ENCODE measurements at places on chromosomes 7 and 10.

- DNase-seq = no peak
These were observed 1203.5 kb downstream of the TYW1 start for GRCh38 chr7:68200051-68200670.

DNA sequence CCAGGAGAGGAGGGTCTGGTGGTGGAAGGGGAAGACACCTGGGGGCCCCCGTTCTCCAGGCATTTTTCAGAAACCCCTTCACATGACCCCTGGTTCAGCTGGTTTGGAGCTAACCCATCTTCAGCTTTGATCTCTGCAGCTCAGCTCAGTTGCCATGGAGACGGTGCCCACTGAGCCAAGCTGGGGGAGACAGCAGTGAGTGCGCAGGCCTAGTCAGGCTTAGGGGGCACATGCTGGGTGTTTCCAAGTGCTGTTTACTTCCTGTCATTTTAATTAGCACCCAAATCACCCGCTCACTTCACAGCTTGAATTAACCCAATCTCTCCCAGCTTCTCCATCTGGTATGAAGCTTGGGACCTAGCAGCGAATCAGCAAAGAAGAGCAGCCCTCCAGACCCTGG lies 9.0 kb downstream of the SPOCK2 start:
- DNase-seq = no peak

GRCh38 chr10:121168545-121169216 lies 317.5 kb downstream of the WDR11 start:
- no peak for DNase-seq

- no peak for DNase-seq
These were observed 44.0 kb downstream of the INPP5F start for GRCh38 chr10:119769886-119770285.

GRCh38 chr7:44222776-44223261 lies 22.0 kb downstream of the YKT6 start:
- DNase-seq = no peak

GRCh38 chr7:121330053-121330833 lies 1.4 kb downstream of the WNT16 start:
- DNase-seq = no peak

DNA sequence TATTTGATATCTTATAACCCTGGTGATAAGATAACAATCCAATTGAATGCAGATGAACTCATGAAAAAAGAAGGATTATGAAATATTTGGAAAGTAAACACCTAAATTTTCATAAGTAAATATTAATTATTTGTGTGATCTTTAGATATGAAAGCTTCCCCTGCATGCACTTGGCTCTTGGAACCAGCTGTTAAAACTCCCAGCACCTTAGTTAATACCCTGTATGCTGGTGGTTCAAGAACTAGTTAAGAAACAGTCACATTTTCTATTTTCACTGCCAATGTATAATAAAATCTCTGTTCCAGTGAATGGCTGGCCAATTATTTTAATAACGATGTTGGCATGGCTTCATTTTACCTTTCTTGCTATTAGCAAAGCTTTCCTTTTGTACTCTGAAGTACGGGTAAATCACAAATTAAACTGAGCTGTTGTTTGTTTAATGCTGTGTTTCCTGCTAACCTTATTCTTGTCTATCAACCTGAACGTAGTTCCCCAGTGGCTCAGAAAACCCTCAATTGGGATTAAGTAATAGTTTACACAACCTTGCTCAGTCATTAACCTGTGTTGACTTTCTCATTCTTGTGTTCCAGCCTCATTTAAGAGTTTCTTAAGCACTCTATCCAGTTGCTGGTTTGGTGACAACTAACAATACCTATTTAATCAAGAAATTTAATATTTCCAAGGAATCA lies 38.9 kb downstream of the MET start:
- no peak for DNase-seq

GRCh38 chr10:59240582-59241183 lies 64.2 kb downstream of the PHYHIPL start:
- DNase-seq = no peak

- DNase-seq = no peak
These were observed 213.2 kb downstream of the GRM8 start for GRCh38 chr7:127039541-127039940.

DNA sequence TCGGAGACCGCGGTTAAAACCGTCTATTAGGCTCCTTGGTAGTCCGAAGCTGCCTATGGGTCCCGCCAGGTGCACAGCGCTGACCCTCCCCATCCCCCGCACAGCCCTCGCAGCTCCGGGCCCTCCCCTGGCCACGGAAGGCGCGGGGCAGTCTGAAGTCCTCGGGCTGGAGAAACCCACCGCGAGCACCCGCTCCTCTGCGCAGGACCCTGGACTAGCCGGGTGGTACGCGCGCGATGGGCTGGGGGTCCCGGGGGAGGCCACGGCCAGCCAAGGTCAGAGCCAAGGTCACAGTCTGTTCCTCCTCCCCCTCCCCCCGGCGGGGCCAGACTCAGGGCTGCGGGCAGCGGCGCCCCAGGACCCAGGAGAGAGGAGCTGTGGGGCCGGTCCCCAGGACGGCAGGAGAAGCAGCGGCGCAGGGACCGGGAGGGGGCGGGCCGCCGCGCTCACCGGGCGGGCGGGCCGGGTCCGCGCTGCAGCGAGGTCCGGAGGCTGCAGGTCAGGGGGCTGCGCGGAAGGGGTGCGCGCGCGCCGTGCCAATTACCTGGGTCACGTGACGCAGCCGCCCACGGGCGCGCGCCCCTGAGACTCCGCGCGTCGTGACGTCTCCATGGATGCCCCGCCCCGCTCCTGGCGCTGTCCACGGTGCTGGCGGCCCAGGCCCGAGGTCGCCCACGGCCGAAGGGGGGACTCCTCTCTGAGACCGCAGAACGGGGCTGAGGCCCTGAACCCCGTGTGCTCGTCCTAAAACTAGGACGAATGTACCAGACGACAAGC lies at the start of gene OGDHL:
TSS of gene OGDHL (minus strand) at position 535 of the 777 bp plus-strand sequence. CDS start 3,731 bp downstream, outside the sequence.
- no peak for DNase-seq

DNA sequence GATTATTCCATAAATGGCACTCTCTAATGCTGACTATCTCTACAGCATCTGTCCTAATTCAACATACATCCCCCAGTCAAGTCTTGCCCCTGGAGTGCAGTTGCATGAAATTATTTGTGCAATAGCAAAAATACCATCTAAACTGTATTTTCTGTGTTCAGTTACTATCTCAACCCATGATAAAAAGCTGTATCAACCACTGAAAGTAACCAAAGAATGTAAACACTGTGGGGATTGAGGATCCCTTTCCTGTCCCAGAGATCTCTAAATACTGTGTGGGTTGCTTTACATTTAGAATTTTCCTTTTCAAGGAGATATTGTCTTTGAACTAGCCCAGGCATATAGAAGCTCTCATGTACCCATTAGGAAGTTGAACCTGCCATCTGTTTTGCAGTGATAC lies 23.9 kb upstream of the DGKI start:
- DNase-seq = no peak

GRCh38 chr10:125124115-125124487 lies 36.3 kb downstream of the CTBP2 start:
- DNase-seq = no peak

DNA sequence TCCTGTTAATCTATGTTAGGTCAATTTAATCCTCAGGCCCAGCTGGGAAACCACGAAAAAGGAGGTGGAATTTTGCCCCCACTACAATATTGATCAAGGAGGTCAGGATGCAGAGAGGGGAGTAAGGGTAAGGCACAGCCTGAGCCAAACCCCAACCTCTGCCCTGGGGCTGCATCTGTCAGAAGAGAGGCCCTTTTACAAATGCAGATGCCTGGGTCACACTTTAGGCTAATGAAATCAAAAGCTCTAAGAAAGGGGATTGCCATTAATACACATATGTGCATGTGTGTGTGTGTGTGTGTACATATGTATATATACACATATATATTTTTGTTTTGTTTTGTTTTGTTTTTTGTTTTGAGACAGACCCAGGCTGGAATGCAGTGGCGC lies 25.5 kb upstream of the TRUB1 start:
- DNase-seq = no peak

GRCh38 chr7:120979765-120980499 lies 8.6 kb upstream of the CPED1 start:
- DNase-seq = no peak

GRCh38 chr7:127751062-127751461 lies 99.1 kb downstream of the SND1 start:
- DNase-seq = no peak

DNA sequence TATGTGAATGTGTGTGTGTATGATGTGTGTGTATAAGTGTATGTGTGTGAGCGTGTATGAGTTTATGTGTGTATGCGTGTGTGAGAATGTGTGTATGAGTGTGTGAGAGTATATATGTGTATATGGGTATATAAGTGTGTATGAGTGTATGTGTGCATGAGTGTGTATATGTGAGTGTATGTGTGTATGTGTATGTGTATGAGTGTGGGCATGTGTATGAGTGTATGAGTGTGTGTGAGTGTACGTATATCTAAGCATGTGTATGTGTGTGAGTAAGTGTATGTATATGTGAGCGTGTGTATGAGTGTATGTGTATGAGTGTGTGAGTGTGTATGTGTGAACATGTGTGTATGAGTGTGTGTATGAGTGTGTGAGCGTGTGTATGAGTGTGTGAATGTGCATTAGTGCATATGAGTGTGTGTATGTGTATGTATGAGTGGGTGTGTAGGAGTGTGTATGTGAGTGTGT lies 12.9 kb downstream of the SLC13A4 start:
- DNase-seq = no peak

DNA sequence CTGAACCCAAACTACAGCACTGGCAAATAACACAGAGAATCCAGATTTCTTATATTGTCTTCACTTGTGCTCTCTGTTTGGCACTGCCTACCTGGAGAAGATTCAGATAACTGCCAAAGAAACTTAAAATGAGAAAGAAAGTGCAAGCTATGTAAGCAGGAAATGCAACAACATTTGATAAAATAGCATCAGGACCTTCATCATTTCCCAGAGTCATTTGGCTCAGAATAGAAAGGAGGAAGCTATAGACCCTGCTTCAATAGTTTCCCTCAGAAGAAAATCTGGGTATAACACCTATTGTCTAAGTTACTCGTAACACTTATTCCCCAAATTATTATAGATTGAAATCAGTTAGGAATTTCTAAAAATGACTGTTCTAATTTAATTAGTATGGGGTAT lies 56.2 kb downstream of the CC2D2B start:
- DNase-seq = no peak

DNA sequence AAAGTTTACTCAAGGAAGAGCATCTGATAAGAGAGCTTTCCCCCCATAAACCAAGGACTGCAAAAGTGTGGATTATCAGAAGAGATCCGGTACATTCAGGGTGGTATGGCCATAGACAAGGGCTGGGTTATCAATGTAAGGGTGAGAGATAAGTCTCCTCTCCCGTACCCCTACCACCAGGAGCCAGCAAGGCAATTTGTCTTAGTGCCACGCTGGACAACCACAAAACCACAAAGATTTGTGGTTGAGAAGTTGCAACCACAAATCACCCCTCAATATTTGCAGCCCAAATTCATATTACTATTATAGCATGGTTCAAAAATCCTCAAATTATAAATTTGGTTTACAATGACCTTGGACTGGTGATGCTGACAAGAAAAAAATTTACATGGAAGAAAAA lies 2.3 kb upstream of the ZSCAN25 start:
- no peak for DNase-seq

DNA sequence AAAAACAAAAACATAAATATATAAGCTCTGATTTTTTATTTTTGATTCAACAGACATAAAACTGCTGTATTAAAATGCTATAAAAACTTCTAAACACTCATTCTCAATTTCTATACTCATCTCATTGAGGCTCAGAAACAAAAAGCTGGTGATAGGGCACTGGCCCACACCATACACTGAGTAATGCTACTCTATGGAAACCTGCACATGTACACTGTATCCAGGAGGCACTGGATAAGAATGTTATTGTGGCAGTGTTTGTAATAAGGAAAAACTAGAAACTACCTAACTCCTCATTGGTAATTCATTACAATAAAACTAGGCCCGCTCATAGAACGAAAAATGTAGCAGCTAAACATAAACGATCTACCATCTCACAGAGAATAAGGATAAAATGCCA lies 23.1 kb downstream of the ERLIN1 start:
- DNase-seq = no peak

- no peak for DNase-seq
These were observed 51.7 kb downstream of the DIP2C start for GRCh38 chr10:637771-638195.

DNA sequence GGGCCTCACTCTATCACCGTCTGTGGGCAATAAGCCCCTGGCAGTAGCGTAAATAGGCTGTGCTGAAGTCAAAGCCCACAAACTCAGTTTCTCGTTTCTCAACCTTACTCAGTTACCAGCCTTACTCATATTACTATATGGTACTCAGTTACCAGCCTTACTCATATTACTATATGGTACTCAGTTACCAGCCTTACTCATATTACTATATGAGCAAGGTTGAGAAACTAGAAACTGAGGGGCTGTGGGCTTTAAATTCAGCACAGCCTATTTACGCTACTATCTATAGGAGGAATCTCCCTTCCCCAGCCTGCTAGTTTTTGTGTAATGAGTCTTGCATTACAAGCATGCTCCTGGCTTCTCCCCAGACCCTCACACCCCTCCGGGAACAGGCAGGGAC lies 35.4 kb downstream of the CCDC3 start:
- no peak for DNase-seq

- DNase-seq = no peak
These were observed 44.6 kb upstream of the C7orf33 start for GRCh38 chr7:148545932-148546331.

- peak; percentile 30 for DNase-seq
These were observed 163.6 kb downstream of the PIP4K2A start for GRCh38 chr10:22550732-22551131.

DNA sequence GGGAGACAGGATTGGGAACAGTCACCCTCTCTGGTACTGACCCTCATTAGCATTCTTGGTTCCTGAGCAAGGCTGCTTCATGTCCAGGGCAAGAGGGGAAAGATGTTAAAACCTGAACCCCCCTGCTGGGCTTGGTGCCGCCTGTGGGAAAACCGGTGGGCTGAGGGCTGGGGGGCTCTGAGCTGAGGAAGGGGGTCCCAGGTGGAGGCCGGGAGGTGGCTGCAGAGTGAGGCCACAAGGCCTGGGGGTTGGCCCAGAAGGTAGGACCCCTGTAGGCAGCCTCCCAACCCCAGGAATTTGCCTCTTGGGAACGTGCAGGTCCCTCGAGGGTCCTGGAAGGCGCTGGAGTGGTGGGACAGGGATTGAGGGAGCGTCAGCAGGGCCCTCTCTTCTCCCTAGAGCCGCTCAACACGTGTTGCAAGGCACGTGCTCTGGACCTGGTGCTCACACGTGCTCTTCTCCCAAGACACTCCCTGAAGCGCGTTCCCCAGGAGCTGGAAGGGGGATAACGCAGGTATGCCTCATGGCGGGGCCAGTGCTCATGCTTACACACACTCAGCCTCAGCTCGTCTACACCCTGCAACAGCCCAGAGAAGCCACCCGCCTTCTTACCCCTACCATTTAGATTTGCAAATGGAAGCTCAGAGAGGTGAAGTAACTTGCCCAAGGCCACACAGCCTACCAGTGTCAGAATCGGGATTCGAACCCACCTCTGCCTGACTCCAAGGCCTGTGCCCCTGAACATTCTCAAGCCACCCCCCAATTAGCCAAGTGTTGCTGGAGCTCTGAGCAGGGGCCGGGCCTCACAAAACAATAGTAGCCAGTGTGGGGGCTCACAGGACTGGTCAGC lies 64.4 kb downstream of the LHPP start:
- no peak for DNase-seq

All from stimulated activated CD4-positive, alpha-beta T cell treated with anti-CD3 and anti-CD28 coated beads, Interleukin-1b, Interleukin-23, amount 100 ng/mL, for 1 hour (primary cell).